AG10803 (cell line): ENCODE measurements at places on chromosomes 2 and 18.

DNA sequence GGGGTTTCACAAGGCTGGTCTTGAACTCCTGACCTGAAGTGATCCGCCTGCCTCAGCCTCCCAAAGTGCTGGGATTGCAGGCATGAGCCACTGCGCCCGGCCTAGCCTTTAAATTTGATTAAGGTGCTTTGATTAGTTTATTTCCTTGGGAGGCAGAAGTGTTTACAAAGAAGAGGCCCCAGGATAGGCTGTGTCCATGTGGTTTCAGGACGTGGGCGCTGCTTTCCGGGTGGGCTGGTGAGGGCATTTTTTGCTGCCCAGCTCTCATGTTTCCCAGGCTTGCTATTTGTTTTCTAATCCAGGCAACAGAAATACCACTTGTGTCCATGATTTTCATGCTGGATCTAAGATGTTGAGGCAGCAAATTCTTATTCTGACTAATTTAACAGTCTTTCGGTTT lies 124.2 kb downstream of the SH3RF3 start:
- no peak for DNase-seq

DNA sequence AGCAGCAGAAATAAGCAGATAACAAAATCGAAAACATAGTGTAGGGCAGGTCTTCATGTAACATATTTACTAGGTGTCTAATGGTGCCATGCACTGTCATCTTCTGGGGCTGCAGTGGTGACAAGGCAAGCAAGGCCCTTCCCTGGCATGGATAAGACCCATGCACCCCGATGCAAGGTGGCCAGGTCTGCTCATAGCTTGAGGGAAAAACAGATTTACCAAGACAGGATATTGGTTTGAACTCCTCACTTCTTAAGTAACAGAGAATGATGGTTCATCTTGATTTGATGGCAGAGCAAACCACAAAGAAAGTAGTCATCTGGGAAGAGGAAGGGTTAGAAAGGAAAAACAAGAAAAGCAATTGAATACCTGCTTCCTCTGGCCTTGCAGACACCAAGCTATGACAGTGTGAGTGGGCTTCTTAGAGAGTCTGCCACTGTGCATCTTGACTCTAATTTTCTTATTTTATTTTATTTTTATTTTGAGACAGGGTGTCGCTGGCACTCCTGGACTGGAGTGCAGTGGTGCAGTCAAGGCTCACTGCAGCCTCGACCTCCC lies 35.8 kb upstream of the EML6 start:
- DNase-seq = no peak

DNA sequence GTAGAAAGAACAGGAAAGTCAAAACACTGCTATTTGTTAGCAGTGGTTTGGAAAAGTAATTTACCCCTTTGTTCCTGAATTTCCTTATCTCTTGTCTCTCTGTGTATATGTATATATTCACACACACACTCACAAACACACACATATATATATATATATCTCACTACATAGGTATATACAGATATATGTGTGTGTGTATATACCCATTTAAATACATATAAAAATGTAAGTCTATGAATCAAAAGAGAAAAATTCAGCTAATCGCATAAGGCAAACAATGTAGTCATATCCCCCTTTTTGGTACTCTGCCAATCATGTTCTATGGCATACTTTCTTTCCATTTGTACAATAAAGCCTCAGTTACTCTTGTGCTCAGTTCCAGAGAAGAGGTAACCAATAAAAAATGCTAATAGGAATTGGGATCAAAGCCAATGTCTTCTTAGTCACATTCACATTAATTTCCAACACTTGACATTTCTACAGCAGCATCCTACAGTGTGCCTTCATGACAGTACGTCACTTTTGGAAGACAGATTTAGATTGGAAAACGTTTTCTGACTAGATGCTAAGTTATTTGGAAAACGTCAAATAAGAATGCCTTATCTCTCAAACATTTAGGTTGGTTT lies 94.6 kb downstream of the MC4R start:
- DNase-seq = peak; percentile 13

- DNase-seq = no peak
Measured at GRCh38 chr2:27105981-27106380, 12.9 kb downstream of the CGREF1 start.

DNA sequence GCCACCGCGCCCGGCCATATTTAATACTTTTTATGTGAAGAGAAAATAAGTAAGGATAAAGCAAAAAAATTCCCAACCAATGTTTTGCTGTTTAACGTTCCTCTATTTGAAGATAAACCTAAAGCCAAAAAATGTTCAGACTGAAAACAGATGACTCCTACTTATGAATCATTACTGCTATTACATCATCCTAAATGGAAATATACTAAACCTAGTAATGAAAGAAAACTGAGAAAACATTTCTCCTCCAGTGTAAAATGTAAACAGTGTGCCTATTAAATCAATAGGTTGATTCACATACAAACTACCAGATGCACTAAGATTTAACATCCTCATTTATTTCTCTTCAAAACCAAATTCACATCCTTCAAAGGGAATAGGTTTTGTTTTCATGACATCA lies 43.5 kb downstream of the CWC22 start:
- DNase-seq = peak; percentile 48
